Mesendoderm (in vitro differentiated cells): ENCODE measurements at places on chromosomes 6 and 20.

DNA sequence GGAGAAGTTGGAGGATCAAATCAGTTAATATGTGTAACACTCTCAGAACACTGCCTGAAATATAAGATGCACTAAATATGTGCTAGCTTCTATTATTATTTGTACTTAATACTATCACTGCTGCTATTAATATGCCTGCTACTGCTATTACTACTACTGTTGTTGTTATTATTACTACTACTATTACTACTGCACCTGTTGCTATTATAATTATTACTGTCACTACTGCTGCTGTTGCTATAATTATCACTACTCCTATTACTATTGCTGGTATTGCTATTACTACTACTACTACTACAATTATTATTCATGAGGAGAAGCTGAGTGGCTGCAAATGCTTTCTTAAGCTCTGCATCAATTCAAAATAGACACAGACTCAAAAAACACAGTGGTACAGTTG lies 16.7 kb upstream of the SSTR4 start:
- no peak for DNase-seq

DNA sequence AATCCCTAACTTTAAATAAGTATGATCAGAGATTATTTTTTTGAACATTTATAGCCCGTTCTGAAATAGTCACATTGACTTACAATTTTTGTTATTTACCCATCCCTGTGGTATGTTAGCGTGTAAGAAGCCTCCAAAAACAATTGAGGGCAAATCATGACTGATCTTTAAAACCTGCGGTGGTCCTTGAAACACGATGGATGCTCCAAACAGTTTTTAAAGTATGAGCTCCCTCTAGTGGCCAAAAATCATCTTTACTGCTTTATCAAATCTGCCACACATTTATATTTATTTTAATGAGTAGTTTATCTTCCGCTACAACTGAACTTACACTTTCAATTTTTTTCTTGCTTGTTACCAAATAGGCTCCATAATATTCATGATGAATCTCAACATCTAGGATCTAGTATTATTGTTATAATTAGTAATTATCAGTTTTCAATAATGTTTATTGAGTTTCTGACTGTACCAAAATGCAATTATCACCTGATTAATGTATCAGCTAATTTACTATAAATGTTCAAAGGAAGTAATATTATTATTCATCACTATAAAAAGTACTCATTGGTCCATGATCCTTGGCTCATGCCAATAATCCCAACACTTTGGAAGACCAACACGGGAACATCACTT lies 52.2 kb downstream of the MARCKS start:
- DNase-seq: peak; percentile 71

GRCh38 chr6:73203098-73203497 lies 22.2 kb downstream of the KHDC1L start:
- DNase-seq: no peak

DNA sequence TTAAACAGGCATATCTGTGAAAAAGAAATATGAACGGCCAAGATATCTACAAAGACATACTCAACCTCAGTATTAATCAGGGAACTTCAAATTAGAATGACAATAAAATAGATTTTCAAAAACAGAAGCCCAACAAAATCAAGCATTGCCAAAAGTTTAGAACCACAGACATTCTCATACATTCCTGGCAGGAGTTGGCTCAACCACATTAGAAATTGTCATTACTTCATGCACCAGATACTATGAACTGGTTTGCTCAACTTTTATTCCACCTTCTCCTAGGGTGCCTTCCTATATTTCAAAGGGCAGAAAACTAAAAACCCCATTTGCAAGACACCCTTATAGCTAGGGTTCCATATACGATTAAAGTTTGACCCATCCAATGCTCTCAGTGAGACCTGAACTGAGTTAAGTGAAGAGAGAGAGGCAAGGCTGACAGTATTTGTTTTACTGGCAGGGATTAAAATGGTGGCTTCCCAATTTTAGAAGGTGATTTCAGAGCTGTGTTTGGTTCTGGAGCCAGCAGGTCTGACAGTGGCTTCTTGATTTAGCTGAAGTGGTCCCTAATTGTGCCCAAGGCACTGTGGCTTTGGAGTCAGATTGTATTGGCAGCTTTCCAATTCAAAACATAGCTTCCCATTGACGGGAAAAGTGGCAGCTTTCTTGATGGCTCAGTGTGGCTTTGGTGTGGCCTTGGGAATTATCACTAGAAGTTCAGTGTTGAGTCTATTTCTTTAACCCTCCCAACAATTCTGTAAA lies 77.1 kb upstream of the CDYL start:
- no peak for DNase-seq

DNA sequence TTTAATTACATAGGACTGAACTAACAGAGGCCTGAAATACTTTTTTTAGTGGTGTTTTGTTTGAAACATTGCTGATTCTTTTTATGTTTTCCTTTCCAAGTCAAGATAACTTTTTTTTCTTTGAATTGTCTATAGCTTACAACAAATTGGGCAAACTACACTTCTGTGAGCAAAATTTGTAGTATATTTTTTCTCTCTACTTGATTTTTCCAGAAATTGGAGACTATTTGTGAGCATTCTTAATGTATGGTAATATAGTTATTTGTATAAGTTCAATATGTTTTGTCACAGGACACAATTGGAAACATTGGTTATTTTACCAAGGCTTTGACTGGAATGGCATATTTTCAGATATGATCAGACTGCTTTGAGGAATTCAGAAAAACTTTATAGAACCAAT lies 216.5 kb downstream of the SYNE1 start:
- no peak for DNase-seq

DNA sequence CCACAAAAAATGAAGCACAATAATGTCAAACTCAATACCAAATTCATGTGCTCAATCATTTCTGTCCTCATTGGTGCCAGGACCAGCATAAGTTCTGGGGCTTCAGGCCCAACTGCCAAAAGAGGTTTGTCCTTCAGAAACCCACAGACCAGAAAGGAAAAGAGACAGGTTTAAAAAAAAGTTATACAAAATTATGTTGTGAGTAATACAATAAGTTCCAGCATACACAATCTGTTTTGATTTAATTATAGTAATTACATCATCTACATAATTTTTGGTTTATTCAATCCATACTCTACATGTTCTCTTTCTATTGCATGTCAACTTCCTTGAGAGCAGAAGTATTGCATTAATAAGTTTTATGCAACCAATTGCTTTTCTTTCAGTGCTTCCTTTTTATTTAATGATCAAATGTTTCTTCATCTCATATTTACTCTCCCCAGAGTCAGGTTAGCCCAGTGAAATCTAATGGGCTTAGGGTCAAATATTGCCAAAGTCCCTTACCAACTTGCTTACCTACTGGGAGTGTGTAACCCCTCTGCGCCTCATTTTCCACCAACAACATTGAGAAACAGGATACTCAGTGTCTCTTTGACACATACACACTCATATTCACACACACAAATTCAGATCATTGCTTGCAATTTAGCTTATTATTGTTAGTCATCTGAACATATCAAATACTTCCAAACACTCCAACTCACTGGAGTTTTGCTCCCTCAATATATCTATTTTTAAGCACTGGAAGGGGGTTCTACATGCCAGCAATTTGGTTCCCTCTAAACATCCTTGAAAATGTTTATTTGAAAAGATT lies 424.4 kb upstream of the MARCKS start:
- no peak for DNase-seq
